ENCODE measurements at places on chromosomes 16 and 17.

DNA sequence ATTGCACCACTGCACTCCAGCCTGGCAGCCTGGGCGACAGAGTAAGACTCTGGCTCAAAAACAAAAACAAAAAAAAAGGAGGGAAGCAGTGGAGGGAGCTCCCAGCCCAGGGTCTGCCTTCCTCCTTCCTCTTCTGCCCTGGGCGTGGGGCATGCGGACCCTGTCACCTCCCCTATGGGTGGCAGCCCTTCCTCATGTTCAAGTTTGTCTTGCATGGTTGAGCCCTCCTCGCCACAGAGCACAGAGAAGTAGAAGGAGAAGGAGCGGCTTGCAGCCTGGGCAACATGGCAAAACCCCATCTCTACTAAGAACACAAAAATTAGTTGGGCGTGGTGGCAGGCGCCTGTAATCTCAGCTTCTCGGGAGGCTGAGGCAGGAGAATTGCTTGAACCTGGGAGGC, 21.4 kb upstream of the TIMP2 start:
- no peak for DNase-seq

- no peak for DNase-seq
Observed at GRCh38 chr17:17379197-17379991, 76.2 kb downstream of the NT5M start.

- peak; percentile 74 for DNase-seq
Observed at GRCh38 chr17:63946440-63947363, 14.6 kb upstream of the CD79B start.

DNA sequence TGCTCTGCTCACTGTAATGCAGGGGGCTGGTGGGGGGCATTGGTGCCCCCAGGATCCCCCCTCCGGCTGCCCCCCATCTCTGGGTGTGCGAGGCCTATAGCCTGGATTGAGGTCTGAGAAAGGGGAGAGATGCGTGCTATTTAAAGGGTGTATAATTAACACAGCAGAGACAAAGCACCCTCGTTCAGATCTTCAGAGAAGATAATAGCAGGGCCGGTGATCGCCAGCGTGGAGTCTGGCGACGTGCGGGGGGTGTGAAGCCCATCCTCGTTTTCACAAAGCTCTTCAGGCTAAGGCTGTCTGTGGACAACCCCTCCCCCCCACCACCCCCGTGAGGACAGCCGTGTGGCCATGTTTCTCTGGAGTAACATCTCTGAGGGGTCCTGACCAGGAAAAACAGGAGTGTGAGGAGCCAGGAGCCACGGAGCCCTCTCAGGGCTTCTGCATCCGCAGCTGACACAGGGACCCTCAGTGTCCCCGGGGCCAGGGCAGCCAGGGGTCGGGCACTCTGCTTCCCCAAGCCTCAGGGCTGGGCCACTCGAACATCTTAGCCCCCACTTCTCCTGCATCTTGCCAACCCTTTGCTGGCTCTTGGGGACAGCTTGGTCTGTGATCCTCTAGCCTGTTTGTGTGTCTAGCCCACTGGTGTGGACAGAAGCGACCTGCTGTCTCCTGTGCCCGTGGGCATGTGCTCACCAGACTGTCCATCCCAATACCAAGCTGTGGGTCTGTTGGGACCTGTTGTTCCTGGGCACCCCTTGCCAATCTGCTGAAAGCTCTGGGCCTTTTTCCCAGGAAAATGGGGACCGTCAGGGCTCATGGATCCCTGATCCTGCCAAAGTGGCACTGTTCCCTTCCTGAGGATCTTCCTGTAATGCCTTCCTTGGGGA, 58.9 kb downstream of the BAIAP2 start:
- no peak for DNase-seq

DNA sequence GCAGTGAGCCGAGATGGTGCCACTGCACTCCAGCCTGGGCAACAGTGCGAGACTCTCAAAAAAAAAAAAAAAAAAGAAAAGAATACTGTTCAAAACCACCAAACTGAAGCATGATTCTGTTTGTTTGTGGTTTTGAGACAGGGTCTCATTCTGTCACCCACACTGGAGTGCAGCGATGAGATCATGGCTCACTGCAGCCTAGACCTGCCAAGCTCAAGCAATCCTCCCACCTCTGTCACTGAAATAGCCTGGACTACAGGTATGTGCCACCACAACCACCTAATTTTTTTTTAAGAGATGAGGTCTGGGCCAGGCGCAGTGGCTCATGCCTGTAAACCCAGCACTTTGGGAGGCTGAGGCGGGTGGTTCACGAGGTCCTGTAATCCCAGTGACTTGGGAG, 4.3 kb downstream of the SUMO2 start:
- DNase-seq: no peak

DNA sequence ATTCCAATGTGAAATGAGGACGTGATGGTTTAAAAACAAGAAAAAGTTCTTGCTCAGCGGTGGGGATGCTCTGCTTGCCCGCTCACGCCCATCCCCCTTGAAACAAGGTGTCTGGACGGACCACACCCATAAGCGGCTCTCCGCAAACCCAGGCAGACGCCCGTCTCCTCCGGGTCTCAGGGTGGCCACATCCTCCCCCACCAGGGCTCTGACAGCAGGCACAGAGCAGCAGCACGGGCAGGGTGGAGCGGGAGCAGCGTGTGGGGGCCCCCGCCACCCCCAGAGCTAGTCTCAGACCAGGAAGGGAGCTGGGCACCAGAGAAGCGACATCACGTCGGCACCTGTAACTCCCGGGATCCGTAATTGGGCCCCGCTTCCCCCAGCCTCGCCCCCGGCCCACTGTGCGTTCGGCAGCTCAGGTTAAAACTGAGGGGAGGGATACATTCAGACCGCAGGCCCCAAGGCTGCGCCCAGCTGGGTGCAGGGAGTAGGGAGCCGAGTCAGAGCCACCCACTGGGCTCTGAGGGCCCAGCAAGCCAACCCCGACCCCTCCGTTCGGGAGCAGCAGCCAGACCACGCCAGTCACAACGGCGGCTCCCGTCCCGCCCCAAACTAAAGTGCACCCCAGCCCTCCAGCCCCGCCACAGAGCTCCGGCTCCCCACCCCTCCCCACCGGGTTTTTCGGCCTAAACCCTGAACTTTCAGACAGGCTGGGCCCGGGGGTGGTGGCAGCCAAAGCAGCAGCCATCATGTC, 22.0 kb downstream of the CLUH start:
- no peak for DNase-seq

GRCh38 chr16:21684199-21684598, 20.4 kb downstream of the OTOA start:
- DNase-seq: peak; percentile 57

DNA sequence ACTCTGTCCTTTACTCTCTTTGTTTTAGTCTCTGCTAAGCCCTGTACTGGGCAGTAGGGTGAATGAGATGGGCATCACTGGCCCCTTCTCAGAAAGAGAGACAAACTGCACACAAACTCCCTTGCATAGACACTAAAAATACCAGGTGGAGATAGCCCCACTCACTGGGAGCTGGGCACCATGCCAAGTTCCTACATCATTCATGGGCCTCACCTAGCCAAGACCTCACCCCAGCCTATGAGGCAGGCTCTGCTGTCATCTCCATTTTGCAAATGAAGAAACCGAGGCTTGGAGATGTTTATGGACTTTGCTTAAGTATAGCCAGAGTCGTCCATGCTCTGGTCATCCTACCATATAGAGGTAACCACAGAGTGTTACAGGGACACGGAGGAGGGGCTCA, 499.8 kb upstream of the CDH11 start:
- peak; percentile 21 for DNase-seq

DNA sequence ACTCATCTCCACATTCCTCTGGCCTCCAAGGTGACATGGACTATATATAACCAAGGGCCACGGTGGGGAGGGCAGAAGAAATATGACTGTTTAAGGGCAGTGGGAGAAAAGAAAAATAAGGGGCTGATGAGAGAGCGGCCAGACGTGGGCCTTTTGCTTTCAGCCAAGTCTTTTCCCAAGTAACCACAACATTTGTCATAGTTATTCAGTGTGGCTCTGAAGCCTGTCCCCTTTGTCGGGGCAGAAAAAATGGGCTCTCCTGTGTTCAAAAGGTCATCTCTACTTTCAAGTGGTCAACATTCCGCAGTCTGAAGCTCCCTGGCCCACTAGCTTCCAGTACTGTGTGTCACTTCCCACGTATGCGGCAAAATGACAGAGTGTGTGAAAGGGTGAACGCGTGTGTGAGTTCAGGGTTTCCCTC, 245.4 kb downstream of the NTN1 start:
- DNase-seq: no peak

GRCh38 chr17:32264140-32264799, 1.4 kb upstream of the RHBDL3 start:
- no peak for DNase-seq

- DNase-seq: no peak
Observed at GRCh38 chr17:69761767-69762321, 313.2 kb upstream of the KCNJ16 start.

- no peak for DNase-seq
Observed at GRCh38 chr17:65393514-65393913, 167.9 kb downstream of the AXIN2 start.

GRCh38 chr16:53673189-53673588, 30.5 kb downstream of the RPGRIP1L start:
- DNase-seq: no peak

DNA sequence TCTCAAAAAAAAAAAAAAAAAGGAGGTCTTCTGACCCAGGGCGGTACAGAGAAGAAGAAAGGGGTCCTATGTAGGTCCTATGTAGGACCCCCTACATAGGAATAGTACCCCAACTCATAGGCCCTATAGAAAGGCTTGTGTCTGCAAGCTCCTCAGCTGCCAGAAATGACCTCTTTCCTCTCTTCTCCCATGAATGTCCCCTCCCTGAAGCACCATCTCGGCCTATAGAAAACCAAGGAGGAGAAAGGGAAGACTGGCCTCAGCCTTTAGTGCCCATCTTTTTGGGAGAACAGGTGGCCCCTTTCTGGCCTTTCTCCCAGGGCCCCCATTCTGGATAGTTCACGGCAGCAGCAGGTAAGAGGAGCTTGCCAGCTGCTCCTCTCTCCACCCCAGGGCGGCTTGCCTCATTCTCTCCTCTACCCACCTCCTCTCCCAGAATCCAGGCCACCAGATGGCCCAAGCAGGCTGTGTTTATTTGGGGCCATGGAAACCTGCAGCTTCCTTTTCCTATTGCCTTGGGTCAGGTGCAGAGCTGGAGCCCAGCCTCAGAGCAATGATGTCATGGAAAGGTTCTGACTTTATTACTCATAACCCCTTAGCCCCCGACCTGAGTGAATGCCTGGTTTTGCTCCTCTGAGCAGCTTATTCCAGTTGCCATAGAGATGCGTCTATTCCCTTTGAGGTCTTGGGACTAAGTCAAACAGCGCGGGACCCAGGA, 1.6 kb upstream of the MRPL58 start:
- DNase-seq: peak; percentile 90

DNA sequence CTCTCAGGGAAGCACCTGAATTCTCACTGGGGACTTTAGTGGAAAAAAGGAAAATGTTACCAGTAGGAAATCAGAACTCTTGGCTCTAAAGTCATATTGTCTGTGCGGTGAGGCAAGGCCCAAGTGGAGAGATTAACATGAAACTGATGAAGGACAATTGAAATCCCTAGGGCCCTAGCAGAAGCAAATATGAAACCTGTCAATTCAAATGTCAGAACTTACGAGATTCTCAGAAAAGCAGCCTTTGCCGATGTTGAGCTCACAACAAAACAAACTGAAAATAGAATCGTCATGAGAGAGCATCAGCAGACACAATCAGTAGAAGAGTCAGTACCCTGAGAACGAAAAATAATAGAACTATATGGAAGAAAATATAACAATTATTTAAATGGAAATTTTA, 108.8 kb downstream of the ELAC2 start:
- DNase-seq: no peak

- no peak for DNase-seq
Observed at GRCh38 chr16:74749291-74750055, 25.1 kb downstream of the FA2H start.

DNA sequence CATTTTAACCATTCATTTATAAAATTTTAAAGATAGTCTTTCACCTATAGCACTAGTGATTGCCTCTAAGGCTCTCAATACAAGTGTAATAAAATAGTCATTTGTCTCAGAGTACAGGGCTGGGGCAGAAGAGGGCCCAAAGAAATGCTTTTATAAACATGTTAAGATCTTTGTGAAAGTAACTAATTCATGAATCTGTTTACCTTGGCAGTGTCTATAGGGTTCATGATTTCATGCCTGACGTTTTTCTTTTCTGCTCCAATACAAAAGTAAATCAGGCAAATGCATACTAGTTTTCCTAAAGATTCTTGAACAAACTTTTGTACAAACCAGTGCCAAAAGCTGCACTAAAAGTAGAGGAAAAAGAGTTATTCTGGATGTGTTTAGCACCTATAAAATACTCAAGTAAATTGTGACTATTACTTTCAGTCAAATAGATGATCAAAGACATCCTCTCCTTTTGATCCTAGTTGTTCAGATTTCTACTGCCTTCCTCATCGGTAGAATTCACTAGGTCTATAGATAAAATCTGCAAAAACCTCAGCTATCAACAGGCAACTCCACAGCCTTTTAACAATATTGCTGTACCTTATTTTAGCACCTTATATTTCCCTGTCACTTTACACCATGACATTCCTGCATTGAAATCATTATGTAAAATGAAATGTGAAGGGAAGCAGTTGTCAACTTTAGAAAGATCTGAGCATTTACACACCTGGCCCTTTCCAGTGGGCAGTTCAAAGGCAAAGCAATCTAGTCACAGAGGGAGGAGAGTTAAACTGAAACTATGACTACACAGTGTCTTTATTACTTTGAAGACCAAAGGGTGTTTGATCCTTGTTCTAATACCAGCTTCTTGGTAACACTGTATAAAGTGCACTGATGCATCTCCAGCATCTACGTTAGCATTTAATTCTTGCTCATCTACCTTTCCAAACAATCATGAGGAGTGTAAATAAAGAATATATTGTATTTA, 100.0 kb upstream of the MED13 start:
- DNase-seq: no peak

DNA sequence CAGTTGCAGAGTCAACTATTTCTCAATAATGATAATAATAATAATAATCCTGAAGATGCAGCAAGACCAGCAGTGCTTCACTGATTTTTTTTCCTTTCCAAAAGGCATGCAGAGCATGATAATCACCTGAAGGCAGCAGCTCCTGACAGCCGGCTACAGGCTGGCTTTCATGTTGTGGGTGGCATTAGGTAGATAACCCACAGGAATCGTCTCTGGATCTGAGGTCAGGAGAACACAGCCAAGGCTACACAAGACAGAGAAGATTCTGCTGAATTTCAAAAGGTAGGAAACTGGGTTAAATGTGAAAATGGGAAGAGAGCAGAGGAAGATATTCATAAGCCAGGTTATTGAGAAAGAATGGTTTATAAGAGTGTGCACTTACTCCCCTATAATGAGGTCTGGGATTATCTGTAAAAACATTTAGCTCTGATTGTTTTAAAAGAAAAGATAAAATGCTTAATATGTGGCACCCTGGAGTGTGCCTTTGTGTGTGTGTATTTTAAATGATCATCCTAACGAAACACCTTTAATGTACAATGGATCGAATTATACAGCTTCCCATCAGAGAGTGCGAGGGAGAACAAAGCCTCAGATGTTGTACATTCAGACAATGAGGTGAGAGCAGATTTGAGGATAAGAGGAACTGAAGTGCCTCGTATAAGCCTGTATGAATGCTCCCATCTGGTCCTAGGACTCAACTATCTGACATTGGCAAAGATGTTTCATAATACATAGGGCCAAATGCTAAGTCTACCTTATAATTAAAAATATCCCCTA, 273.1 kb downstream of the PHKB start:
- DNase-seq: no peak

- DNase-seq: no peak
Observed at GRCh38 chr16:26830428-26831127, 236.1 kb upstream of the C16orf82 start.

GRCh38 chr16:86157616-86158247, 258.8 kb downstream of the IRF8 start:
- no peak for DNase-seq

- no peak for DNase-seq
Observed at GRCh38 chr16:4814046-4814445, 11.6 kb upstream of the ROGDI start.
